ENCODE measurements at places on chromosomes 2 and 18.

GRCh38 chr2:224807153-224807964 is 91.2 kb upstream of the CCDC195 start:
- DNase-seq, result peak; percentile 48

- peak; percentile 36 for DNase-seq
Observed at GRCh38 chr2:69570474-69570873, 73.1 kb downstream of the AAK1 start.

DNA sequence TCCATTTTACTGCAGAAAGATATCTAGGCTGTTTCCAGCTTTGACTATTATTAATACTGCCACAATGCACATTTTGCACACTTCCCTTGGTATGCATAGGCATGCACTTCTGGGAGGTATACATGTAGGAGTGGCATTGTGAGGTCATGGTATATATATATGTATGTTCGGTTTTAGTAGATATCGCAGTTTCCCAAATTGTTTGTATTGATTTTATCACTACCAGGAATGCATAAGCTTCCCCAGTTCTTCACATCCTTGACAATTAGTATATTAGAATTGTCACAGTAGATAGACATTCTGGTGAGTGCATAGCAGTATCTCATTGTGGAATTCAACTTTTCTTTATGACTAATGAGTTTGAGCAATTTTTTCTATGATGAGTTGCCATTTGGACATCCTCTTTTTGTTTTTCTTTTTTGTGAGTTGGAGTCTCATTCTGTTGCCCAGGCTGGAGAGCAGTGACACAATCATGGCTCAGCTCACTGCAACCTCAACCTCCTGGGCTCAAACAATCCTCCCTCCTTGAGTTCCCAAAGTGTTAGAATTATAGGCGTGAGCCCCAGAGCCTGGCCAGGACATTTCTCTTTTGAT is 4.2 kb upstream of the GRB14 start:
- no peak for DNase-seq

- DNase-seq, result no peak
Observed at GRCh38 chr2:234002281-234002680, 48.2 kb upstream of the SPP2 start.

GRCh38 chr2:204279819-204280218 is 265.5 kb upstream of the PARD3B start:
- peak; percentile 13 for DNase-seq

GRCh38 chr2:238091436-238092060 is 8.6 kb upstream of the ESPNL start:
- no peak for DNase-seq

- DNase-seq, result no peak
Observed at GRCh38 chr18:76451396-76452331, 43.4 kb downstream of the ZNF516 start.

DNA sequence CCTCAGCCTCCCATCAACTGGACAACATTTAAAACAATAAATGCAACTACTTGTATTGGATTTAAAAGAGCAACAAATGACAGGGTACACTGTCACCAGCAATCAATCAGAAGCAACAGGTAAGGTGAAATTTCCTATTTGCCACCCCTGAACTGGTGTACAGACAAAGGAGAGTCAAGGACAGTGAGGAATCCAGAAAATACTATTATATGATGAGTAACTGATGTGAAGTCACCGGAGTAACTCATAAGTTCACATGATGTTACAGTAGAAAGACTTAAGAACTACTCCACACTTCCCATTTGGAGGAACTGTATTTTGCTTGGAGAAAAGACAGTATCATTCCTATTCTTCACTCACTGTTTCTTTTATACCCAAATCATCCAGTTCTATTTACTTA is 4.1 kb upstream of the STAT1 start:
- no peak for DNase-seq

DNA sequence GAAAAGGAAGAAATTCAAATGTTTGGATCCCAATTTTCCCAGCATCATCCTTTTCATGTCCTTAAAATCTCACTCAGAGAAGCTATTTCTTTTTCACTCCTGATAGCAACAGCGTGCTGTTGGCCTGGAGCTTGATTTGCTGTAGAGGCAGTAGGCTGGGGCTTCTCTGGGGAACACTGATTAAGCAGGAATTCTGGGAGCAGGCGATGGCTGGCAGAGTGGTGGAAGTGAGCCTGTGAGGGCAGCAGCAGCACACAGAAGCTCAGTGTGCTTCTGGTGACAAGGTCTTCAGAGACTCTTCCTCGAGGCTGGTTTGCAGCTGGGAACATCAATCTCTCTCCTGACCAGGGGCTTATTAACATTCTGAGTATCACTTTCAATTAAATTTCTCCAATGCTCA is 284.6 kb downstream of the DPP10 start:
- DNase-seq, result no peak

DNA sequence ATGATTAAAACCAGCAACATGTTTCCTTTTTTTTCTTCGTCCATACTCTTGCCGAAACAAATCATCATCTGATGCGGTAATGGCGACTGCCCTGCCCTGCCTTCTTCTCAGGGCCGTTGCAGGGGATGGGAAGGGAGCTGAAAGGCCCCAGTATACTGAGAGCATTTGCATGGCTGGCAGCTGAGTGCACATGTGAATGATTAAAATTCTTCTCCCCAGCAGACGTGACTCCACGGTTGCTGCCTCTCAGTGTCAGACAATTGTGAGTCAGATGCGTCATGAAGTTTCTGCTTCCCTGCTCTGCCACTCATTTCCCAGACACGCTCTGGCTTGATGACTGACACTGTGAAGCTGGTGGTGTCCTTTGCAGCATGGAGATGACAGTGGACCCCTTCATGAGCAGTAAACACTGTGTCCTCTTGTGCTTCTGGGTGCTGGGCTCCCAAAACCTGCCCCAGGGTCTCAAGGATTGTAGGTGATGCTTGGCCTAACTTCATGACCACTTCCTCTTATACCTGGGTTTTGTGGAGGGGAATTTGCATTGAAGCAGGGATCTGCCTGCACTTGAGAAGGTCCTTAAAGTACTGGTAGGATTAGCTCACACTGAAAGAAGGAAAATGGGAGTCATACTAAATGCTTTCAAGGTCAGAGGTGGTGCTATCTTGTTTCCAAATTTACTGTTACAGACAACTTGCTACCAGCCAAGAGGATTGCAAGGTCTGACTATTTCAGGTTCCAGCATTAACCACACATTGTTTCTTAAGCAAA is 222.5 kb upstream of the COPS8 start:
- DNase-seq, result no peak

GRCh38 chr18:48833701-48834412 is 116.9 kb downstream of the SMAD7 start:
- no peak for DNase-seq

DNA sequence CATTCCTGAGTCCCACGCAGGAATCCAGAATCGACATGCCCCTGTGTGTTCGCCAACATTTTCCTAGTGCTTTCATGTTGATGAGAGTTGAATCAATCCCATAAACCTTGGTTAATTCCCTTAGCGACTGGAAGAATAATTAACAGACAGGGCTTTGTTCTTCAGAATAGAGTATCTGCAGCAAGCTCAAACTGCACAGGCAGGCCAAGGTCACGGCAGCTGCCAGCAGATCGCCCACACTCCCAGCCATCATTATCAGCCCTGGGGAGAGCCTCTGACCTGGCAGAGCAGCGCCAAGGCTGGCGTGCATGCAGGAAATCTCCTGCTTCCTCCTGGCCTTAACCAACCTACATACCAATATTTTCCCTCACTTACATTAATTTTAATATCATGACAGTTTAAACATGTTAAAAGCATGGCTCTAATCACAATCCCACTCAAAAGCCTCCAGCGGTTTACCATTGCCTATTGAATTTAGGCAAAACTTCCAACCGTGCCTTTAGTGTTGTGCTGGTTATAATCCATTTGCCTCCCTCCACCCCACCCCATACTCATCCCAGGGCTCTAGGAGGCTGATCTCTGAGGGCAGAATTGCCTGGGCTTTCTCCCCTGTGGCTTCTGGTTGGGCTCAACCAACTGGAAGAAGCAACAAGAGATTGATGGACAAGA is 46.8 kb upstream of the NCK2 start:
- DNase-seq, result no peak

- no peak for DNase-seq
Observed at GRCh38 chr2:40281021-40281940, 170.6 kb downstream of the SLC8A1 start.

DNA sequence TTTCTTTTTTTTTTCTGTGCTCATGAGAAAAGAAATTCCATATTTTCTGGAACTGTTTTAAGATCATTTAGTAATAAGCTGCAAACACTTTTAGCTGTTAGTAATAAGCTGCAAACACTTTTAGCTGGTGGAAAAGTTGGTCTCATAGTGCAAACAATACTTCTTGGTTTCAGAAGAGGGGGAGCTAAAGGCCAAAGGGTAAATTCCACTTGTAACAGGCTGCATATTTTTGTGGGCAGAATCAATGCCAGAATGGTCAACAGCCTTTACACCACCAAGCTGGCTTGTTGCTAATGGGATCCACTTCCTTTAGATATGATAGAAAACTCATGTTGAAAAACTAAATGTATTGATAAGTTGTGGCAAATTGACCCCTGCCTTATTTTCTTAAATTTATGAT is 356.8 kb downstream of the NR4A2 start:
- no peak for DNase-seq

GRCh38 chr2:71562518-71562917 is 109.2 kb downstream of the DYSF start:
- DNase-seq, result no peak

Measured in dermis microvascular lymphatic vessel endothelial cell (primary cell).